ENCODE measurements at places on chromosomes 4 and X. TPM values are rescaled to one million over a fixed set of nuclear protein-coding genes. Genes with fewer than 3 reads are reported as not detected.

- no peak for DNase-seq
Observed at GRCh38 chrX:125262836-125263235, 56.8 kb upstream of the TEX13C start.

The TIGD4 gene
- total RNA-seq: 1.2 TPM

DNA sequence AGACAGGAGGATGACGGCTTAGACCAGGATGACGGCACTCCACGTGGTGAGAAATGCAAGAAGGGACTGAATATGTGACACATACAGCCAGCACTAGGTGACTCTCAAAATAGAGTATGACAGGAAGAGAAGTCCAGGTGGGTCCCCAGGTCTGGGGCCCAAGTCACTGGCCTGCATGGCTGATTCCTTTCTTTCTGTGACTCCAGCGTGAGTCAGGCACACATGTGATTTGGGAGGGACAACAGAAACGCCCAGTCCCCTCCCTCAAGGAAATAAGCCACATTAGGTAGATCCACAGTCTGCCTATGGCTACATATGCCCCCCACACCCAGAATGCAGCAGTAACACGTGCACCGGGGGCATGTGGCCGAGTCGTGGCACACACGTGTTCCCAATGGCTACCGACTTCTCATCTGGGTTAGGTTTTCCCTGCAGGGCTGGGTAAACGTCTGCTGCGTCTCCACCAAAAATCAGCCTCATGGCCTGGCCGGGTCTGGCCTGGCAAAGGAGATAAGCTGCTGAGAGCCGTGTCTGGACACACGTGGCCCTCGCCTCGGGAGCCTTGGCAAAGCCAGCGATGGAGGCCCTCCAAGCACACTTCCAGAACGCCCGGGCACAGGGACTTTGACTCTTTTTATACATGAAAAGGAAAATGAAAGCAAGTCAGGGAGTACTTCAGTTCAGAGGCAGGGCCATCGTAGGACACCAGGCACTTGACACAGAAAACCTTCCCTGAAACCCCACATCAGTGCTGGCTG, 19.3 kb downstream of the SEL1L3 start:
- DNase-seq: no peak

The APELA gene
- total RNA-seq: not detected

- DNase-seq: no peak
Observed at GRCh38 chr4:48172651-48173050, 38.6 kb upstream of the TXK start.

The CXCL13 gene
- 50.0 TPM for total RNA-seq

The MXRA5 gene
- 4.4 TPM for total RNA-seq

DNA sequence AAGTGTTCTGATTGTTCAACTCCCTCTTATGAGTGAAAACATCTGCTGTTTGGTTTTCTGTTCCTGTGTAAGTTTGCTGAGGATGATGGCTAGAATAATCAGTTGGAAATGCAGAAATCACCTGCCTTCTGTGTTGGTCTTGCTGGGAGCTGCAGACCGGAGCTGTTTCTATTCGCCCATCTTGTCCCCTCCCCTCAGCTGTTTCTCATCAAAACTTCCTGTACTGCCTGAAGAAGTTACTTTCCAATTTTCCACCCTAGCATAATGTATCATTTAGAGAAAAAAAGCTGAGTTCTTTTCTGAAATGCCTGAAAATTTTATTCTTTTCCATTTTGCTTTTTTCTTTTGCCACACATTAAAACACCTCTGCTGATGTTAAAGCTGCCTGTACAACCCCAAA, 167.6 kb downstream of the TEX13A start:
- DNase-seq: no peak

GRCh38 chr4:163195247-163195765, 28.6 kb upstream of the NAF1 start:
- no peak for DNase-seq

The INTS6L gene
- 6.8 TPM for total RNA-seq

- DNase-seq: no peak
Observed at GRCh38 chr4:15920723-15921591, 17.6 kb downstream of the FGFBP1 start.

GRCh38 chrX:137565318-137565904, 516 bp upstream of the ZIC3 start:
- no peak for DNase-seq

The PORCN gene
- 12.8 TPM for total RNA-seq

The UGT2B17 gene
- total RNA-seq: not detected

DNA sequence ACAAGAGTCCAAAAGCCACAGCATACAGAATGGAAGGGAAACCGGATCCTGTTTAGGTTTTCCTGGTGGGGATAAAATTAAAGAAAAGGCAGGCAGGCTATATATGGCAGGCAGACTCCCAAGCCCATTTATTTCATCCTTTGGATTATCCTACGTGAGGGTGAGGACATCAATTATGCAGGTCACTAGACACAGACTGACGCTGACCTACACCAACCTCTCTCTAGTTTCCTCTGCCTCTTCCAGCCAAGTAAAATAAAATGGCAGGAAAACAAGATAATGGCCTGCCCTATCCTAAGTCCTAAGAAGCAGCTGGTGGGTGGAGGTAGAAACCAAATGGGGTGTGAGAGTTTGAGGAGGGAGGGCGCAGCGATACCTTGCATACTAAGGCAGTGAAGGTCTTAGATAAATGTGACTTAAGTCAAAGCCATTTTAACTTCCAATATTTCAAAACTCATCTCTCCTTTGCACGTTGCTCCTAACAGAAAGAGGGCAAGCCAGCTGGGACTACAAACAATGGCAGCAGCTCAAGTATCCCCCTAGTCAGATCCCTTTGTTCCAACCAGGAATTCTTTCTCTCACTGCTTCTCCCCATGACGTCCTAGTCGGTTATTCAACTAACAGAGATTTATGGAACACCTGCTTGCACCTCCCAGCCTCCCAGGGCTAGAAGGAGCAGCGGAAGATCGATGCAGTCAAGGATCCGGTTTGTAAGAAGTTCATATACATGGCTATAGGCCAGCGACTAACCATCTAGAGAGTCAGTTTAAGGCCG, 72.8 kb downstream of the IRF2 start:
- no peak for DNase-seq

- no peak for DNase-seq
Observed at GRCh38 chr4:11070813-11071212, 357.9 kb downstream of the HS3ST1 start.

The CLNK gene
- total RNA-seq: 0.57 TPM

GRCh38 chrX:13990126-13990800, 39.4 kb downstream of the GEMIN8 start:
- no peak for DNase-seq

DNA sequence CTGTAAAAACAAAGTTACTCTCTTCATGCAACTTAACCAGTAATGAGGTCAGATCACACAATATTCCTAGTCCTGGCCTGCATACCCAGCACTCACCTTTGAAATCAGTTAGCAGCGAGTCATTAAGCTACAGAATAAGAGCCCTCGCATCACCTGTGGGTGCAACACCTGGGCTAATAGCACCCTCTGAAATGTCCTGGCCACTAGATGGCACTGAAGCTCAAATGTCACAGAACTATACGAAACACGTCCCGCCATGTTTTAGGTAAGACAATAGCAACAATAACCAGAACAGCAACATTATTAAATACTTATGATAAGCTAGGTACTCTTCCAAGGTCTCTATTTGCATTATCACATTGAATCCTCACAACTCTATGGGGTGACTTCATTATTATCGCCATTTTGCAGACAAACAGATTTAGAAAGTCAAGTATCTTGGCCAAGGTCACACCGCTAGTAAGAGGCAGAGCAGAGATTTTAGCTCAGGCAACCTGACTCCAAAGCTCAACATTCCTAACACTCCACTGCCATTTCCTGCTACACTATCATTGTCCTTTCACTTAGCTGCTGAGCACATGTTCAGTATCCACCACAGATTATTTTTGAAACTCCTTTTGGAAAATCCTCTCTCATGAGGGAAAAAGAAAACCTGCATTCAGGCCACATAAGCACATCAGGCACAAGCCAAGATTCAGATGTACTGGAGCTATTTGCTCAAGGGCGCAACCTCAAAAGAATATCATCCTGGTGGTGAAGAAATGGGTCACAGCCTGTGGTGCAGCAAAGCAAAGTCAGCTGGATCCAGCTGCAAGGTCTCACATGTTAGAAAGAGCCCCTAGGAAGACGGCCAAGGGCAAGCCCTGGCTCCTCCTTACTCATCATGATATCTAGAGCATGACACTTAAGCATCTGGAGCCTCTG, 59.5 kb upstream of the KDR start:
- peak; percentile 75 for DNase-seq
